ENCODE measurements at places on chromosomes 7 and 10.

DNA sequence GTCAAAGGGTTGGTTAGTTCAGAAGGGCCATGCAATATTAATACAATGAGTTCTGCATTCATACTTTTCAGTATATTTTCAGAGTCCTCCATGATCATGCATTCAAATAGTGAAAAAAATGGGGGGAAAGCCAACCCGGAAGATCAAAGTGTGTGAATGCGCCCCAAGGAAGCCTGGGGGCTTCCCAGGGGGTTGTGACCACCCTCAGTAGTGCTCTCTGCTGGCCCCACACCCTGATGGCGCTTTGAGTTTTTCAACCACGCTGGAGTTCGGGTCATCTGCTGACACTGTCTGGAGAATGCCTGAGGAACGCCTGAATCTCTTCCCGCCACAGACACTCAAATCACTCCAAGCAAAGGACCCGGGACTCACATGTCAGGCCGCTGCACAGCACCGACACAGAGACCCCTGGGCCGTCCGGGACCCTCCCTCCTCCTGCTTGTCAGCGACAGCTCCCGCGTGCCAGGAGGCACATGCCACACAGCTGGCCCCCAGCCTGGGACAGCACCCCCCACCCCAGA, 1.0 kb downstream of the TNS3 start:
- DNase-seq, result no peak

DNA sequence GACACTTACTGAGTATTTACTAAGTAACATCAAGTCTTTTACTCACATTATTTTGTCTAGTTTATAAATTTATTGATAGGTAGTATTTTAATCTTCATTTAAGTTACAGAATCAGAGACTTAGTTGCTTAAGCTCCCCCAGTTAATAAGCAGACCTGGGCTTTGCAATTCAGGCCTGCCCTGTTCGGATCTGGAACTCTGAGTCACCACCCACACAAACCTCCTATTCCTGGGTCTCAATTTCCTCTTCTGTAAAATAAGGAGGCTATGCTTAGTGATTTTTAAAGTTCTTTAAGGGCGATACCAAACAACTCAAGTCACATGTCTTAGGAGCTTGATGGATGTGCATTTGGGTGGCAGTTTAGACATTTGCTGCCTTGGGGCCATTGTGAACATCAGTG, 3.5 kb upstream of the MGAM start:
- DNase-seq, result no peak

GRCh38 chr10:91796331-91797047, 1.7 kb upstream of the TNKS2 start:
- no peak for DNase-seq

DNA sequence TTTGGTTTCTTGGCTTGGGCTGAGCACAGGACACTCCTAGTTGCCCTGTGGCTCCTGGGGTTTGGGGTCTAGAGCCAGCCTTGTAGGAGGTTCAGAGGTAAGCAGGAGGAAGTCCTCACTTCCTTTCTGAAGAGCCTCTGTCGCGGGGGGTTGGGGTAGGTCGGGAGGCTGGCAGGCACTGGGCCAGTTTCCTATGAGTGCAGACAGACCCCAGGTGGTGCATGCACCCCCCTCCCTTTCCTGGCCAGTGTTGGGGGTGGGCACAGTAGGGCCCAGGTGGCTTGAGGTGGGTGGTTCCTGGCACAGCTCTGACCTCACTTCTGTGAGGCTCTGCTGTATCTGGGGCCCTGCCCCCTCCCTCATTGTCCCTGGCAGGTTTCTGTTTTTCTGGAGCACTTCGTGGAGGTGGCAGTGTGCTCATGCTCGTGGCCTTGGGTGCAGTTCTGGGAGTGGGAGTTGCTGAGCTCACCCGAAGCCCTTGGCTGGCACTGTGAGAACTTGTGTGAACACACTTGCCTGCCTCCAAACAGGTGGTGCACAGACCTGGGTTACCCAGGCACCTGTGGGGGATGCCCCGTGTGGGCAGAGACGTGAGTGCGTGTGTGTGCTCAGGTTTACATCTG, 1.8 kb downstream of the PALD1 start:
- DNase-seq, result no peak

GRCh38 chr7:45007106-45007505, 7.1 kb downstream of the CCM2 start:
- DNase-seq, result no peak

GRCh38 chr10:70795613-70796012, 10.4 kb upstream of the TBATA start:
- no peak for DNase-seq

DNA sequence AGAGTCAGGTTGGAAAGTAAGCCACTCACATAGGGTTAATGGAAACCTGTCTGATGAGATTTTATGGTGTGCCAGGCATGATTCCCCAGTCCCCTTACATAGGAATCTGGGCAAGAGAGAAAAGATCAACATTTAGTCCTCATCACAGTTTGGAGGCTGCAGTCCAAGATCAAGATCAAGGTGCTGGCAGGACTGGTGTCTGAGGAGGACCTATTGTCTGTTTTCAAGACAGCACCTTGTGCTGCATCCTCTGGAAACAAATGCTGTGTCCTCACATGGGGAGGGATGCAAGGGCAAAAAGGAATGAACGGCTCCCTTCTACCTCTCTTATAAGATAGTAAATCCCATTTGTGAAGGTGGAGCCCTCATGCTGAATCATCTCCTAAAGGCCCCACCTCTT, 244.8 kb upstream of the GALNT17 start:
- DNase-seq, result no peak

- no peak for DNase-seq
Measured at GRCh38 chr7:87600130-87601124, at the start of gene ABCB1. ABCB1 (minus strand) TSS chr7:87600884; CDS start chr7:87600184, 700 bp downstream.

- DNase-seq, result peak; percentile 96
Measured at GRCh38 chr7:111750878-111751277, 188.6 kb upstream of the IMMP2L start.

GRCh38 chr10:132502544-132503300, 34.9 kb upstream of the INPP5A start:
- no peak for DNase-seq

All from LNCaP clone FGC (cell line).